Transverse colon (tissue), 4 donors: ENCODE measurements at places on chromosomes 16 and 17. TPM values are rescaled to one million over a fixed set of nuclear protein-coding genes. Genes with fewer than 3 reads are reported as not detected.

DNA sequence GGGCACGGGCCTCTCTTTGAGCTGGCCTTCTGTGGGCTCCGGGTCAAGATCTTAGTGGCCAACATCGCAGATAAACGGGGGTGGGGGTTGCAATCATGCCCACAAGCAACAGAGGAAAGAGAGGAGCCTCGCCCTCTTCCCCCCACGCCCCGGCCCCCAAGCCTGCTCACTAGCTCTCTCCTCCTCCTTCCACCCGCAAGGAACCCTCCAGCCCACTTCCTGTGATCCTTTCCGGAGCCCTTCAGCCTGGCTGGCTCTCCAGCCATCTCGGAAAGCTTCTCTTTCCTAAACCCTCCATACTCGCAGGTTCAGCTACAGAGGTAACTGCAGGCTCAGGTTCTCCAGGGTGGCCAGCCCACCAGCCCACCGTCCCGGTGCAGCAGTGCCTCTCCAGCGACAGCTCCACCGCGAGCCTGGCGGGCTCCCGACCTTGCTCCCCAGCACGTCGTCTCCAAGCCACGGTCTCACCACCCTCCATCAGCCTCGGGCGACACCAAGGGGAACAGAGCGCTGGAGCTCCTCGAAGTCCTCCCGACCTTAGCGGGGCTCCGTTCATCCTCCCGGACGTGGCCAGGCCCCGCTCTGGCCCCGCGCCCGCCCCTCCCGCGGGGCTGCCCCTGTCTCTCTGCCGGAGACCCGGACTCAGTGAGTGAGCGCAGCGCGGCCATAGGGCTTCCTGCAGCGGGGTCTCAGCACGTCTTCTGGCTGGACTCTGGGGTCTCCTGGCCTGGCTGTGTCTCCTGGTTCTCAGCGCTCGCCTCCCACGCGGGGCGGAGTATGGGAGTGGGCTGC lies 12.9 kb upstream of the ODF4 start:
- no peak for DNase-seq
- peak overlapping the region; percentile 26 for H3K27ac ChIP-seq
- peaks cover 34% of the 10 kb centered on the region for H3K27me3 ChIP-seq
- peaks cover 12% of the 10 kb centered on the region for H3K4me1 ChIP-seq
- no peaks in the 10 kb centered on the region for H3K36me3 ChIP-seq

DNA sequence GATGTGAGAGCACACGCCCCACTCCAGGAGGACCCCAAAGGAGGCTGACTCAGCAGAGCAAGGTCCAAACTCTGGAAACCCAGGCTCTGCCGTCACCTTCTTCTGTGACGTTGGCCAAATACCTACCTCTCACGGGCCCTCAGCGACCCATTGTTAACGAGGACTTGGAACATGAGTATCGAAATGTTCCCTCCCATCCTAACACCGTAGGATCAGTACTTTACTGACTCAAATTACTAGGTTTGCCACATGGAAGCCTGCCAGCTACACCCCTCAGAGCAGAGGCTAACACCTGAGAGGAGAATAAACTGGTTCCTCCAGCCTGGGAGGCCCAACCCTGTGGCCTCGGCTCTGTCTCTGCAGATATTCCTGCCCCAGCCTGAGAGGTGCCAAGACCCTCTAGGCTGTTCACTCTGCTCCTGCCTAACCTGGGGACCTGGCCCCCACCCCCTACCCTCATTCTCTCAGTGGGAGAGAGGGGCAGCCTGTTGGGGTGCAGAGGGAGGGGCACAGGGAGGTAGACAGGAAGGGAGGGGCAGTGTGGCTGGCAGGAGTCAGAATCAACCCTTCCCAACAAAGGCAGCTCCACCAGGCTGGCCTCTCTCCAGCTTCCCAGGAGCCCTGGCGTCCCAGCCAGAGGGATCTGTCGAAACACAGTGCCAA lies 4.4 kb downstream of the PITPNM3 start:
- peak overlapping the region; percentile 88 for H3K27ac ChIP-seq
- H3K4me1 ChIP-seq, result peaks cover 56% of the 10 kb centered on the region
- peak; percentile 88 for DNase-seq
- no peak overlapping the region for H3K4me3 ChIP-seq
- no peaks in the 10 kb centered on the region for H3K36me3 ChIP-seq
- H3K27me3 ChIP-seq, result peaks cover 9% of the 10 kb centered on the region

DNA sequence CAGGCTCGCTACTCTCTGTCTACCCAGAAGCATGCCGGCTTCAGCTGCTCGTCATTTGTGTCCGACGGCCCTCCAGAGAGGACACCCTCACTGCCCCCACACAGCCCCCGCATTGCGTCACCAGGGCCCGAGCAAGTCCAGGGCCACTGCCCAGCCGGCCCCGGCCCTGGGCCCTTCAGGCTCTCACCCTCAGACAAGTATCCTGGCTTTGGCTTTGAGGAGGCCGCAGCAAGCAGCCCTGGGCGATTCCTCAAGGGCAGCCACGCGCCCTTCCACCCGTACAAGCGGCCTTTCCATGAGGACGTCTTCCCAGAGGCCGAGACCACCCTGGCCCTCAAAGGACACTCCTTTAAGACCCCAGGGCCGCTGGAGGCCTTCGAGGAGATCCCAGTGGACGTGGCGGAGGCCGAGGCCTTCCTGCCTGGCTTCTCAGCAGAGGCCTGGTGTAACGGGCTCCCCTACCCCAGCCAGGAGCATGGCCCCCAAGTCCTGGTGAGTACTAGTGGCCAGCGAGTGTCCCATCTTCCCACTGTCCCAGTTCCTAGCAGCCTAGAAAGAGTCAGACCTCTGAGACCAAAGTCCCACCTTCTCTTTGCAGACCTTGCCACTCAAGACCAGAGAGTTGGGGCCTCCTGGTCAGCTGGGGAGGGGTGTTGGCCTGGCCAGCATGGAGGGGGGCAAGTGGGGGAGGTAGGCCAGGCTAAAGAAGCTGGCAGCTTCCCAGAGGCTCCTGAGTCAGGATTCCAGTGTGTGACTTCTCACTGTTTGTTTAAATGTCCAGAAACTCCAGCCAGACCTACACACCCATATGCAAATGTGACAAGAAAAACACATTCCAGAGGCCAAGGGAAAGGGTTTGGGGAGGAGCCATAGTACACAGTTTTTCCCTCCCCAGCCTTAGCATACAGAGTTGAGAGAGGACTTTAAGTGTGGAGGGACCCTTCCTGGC lies 18.6 kb downstream of the FOXN1 start:
- peaks cover 10% of the 10 kb centered on the region for H3K4me1 ChIP-seq
- peak overlapping the region; percentile 66 for H3K27ac ChIP-seq
- no peak overlapping the region for H3K4me3 ChIP-seq

GRCh38 chr17:17713839-17714238 lies 32.6 kb downstream of the RAI1 start:
- peak overlapping the region; percentile 77 for H3K27ac ChIP-seq
- H3K4me1 ChIP-seq, result peaks cover 31% of the 10 kb centered on the region
- H3K4me3 ChIP-seq, result no peak overlapping the region
- H3K27me3 ChIP-seq, result no peaks in the 10 kb centered on the region
- no peak for DNase-seq

DNA sequence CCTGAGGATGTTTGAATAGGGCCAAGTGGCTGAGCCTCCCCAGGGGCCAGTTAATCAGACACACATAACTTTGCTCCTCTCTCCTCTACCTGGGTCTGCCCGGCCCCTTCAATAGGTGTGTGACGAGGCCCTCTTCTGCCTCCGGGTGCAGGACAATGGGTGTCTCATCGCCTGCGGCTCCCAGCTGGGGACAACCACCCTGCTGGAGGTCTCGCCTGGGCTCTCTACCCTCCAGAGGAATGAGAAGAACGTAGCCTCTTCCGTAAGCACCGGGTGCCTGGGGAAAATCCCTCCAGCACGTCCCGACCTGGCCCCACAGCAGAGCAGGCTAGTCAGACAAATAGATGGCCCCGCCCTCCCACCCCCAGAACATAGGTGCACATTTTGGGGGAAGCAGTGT lies 16.1 kb upstream of the KIF19 start:
- no peak overlapping the region for H3K27ac ChIP-seq
- H3K4me1 ChIP-seq, result no peaks in the 10 kb centered on the region
- no peaks in the 10 kb centered on the region for H3K36me3 ChIP-seq
- H3K27me3 ChIP-seq, result peaks cover 12% of the 10 kb centered on the region

DNA sequence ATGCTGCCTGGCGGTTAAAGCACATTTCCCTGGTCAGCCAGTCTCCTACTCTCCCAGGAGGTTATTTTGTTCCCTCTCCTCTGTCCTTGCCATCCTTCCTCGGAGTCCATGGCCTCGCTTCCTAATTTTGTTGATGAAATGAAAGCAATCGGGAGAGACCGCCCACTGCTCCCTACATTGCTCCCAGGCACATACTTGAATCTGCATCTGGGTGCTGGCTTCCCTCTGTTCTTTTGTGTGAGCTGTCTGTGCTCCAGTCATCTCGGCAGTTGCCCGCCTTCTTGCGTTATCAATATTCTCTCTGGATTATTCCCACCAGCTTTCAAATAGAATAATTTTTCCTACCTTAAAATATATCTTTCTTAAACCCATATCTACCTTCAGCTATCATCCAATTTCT lies 11.1 kb downstream of the KRT23 start:
- H3K27ac ChIP-seq, result no peak overlapping the region
- no peaks in the 10 kb centered on the region for H3K4me1 ChIP-seq
- no peak for DNase-seq
- peaks cover 16% of the 10 kb centered on the region for H3K27me3 ChIP-seq
- no peaks in the 10 kb centered on the region for H3K36me3 ChIP-seq

- H3K27ac ChIP-seq, result peak overlapping the region; percentile 25
- H3K4me1 ChIP-seq, result no peaks in the 10 kb centered on the region
- H3K27me3 ChIP-seq, result no peaks in the 10 kb centered on the region
- H3K4me3 ChIP-seq, result no peak overlapping the region
Measured at GRCh38 chr16:24953721-24954120, 61.4 kb downstream of the ARHGAP17 start.

DNA sequence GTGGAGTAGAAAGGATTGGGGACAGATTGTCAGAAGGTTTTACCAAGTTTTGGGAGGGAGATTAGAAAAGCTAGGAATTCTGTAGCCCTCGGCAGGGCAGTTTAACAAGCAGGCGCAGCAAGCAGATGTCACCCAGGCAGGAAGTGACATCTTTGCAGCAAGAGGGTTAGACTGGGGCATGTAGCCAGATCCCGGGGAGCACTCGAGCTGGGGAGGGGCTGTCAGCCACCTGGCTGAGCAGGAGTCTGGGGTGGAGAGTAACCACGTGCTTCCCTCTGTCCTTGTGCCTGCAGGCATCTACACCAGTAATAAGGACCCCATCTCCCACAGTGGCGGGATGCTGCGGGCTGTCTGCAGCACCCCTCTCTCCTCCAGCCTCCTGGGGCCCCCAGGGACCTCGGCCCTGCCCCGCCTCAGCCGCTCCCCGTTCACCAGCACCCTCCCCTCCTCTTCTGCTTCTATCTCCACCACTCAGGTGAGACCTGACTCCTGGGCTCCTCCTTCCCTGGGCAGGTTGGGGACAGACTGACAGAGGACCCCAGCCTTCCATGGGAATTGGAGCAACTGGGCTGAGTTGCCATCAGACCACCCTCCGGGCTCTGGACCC lies 12.2 kb downstream of the MLLT6 start:
- H3K27ac ChIP-seq, result no peak overlapping the region
- H3K27me3 ChIP-seq, result no peaks in the 10 kb centered on the region
- no peaks in the 10 kb centered on the region for H3K4me1 ChIP-seq
- DNase-seq, result no peak
- no peaks in the 10 kb centered on the region for H3K36me3 ChIP-seq
- H3K4me3 ChIP-seq, result no peak overlapping the region

DNA sequence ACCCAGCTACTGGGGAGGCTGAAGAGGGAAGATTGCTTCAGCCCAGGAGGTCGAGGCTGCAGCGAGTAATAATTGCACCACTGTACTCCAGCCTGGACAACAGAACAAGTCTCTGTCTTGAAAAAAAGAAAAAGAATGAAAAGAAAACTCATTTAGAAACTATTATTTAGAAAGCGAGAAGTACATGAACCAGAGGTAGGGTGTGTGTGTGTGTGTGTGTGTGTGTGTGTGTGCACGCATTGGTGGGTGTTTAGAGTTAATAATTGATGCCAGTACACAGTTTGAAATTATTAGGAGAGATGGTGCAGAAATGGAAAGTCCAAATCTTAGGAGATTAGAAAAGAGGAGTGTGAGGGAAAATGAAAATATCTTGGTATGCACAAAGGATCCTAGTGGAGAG lies 106.6 kb downstream of the MRTFB start:
- no peak for DNase-seq
- H3K27ac ChIP-seq, result no peak overlapping the region
- H3K4me3 ChIP-seq, result no peak overlapping the region
- H3K27me3 ChIP-seq, result no peaks in the 10 kb centered on the region
- H3K4me1 ChIP-seq, result no peaks in the 10 kb centered on the region
- no peaks in the 10 kb centered on the region for H3K36me3 ChIP-seq

GRCh38 chr16:85396879-85397871 lies 215.9 kb upstream of the GSE1 start:
- H3K27ac ChIP-seq, result peak overlapping the region; percentile 75
- no peak overlapping the region for H3K4me3 ChIP-seq
- H3K36me3 ChIP-seq, result no peaks in the 10 kb centered on the region
- no peak for DNase-seq

DNA sequence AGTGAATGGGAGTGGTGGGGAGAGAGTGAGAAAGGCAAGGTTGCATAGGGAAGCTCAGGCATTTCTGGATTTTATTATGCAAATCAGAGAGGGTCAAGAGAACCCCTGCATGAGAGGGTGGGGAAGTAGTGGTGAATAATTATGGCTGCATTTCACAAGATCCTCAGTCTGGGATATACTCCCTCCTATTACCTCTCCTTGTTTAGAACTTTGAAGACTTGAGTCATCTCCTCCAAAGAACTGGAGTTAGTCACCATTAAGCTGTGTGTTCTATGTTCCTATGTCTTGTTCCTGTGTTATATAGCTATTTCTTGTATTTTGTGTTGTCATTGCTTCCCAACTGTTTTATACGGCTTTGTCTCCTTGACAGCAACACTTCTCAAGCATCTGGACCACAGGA lies 18.4 kb downstream of the SOX9 start:
- H3K36me3 ChIP-seq, result no peaks in the 10 kb centered on the region
- H3K27ac ChIP-seq, result no peak overlapping the region
- H3K4me1 ChIP-seq, result peaks cover 14% of the 10 kb centered on the region
- no peak for DNase-seq
- no peak overlapping the region for H3K4me3 ChIP-seq
- H3K27me3 ChIP-seq, result no peaks in the 10 kb centered on the region

- no peaks in the 10 kb centered on the region for H3K27me3 ChIP-seq
- no peaks in the 10 kb centered on the region for H3K36me3 ChIP-seq
- H3K4me1 ChIP-seq, result peaks cover 13% of the 10 kb centered on the region
Measured at GRCh38 chr17:55433029-55433628, 11.5 kb upstream of the MMD start.

GRCh38 chr16:19678804-19679203 lies 39.2 kb downstream of the KNOP1 start:
- no peak for DNase-seq
- no peak overlapping the region for H3K4me3 ChIP-seq
- H3K27ac ChIP-seq, result no peak overlapping the region
- no peaks in the 10 kb centered on the region for H3K27me3 ChIP-seq

GRCh38 chr16:88634141-88634993 lies 4.0 kb upstream of the IL17C start:
- H3K4me3 ChIP-seq, result peak overlapping the region; percentile 1
- H3K27ac ChIP-seq, result peak overlapping the region; percentile 52
- H3K27me3 ChIP-seq, result peaks cover 42% of the 10 kb centered on the region
- peaks cover 3% of the 10 kb centered on the region for H3K36me3 ChIP-seq

Gene PPP1R27
- not detected for total RNA-seq

Gene MT1A
- 4.4 TPM for total RNA-seq

Gene SLFN13
- total RNA-seq, result 3.3 TPM

Gene B3GNT9
- total RNA-seq, result 4.5 TPM

Gene CACNG1
- total RNA-seq, result not detected

Gene CSF3
- 2.6 TPM for total RNA-seq

Gene GUCY2D
- total RNA-seq, result not detected

Gene MT1H
- total RNA-seq, result not detected

Gene NUDT21
- 41.9 TPM for total RNA-seq

Gene EVPL
- 19.1 TPM for total RNA-seq

Gene ABI3
- total RNA-seq, result 4.4 TPM

Gene RGS11
- total RNA-seq, result 2.0 TPM

Gene ABCC12
- not detected for total RNA-seq
